ENCODE measurements at places on chromosomes 4 and X. TPM values are rescaled to one million over a fixed set of nuclear protein-coding genes. Genes with fewer than 3 reads are reported as not detected.

Gene MAOB
- not detected for total RNA-seq

Gene FAM9C
- total RNA-seq: not detected

Gene FAM184B
- not detected for total RNA-seq

Gene RNF212
- total RNA-seq: 0.35 TPM

Gene KLHL13
- 8.1 TPM for total RNA-seq

Gene GIMD1
- not detected for total RNA-seq

Gene CRMP1
- not detected for total RNA-seq

Gene NALF2
- total RNA-seq: not detected

Gene DMRTC1
- total RNA-seq: not detected

Gene ANK2
- total RNA-seq: 0.92 TPM

Gene LRRC66
- not detected for total RNA-seq

Gene SLC2A9
- 26.5 TPM for total RNA-seq

Gene GAGE12J
- not detected for total RNA-seq

Gene CTAG1A
- not detected for total RNA-seq

Gene LIMCH1
- total RNA-seq: 2.4 TPM

Gene IL9R
- total RNA-seq: not detected

Gene AFF1
- 17.1 TPM for total RNA-seq

Gene ZAR1
- total RNA-seq: not detected

Gene FHDC1
- 3.6 TPM for total RNA-seq

Gene GPR78
- total RNA-seq: not detected

Gene GPR50
- total RNA-seq: not detected

Gene GABRG1
- not detected for total RNA-seq

Gene MAGEA8
- total RNA-seq: not detected

Gene CABS1
- not detected for total RNA-seq

Gene CSN1S1
- not detected for total RNA-seq

Gene ADGRG2
- 0.09 TPM for total RNA-seq

Gene IKBKG
- 9.7 TPM for total RNA-seq

Gene ASB9
- 2.6 TPM for total RNA-seq

Gene GPR143
- total RNA-seq: not detected

Gene FDCSP
- total RNA-seq: not detected

Gene PSAPL1
- total RNA-seq: 0.14 TPM

Gene RNF150
- 0.63 TPM for total RNA-seq

Gene INPP4B
- total RNA-seq: 12.4 TPM

Gene GAGE12E
- total RNA-seq: not detected

Gene ARSD
- total RNA-seq: 10.6 TPM

Gene HERC5
- total RNA-seq: not detected

Gene H2BW2
- total RNA-seq: not detected

Gene AFF2
- 0.37 TPM for total RNA-seq

Gene BOD1L1
- total RNA-seq: 17.3 TPM

Gene FOXR2
- not detected for total RNA-seq

Gene UFSP2
- 33.5 TPM for total RNA-seq

Gene GDPD2
- 0.19 TPM for total RNA-seq

Gene PLP2
- total RNA-seq: 97.5 TPM

Gene PNMA3
- total RNA-seq: not detected

Gene DGAT2L6
- total RNA-seq: not detected

Gene BCORL1
- total RNA-seq: 2.8 TPM

Gene NPFFR2
- total RNA-seq: 0.14 TPM

All from airway epithelial cell (primary cell).